Activated naive CD8-positive, alpha-beta T cell treated with anti-CD3 and anti-CD28 coated beads, Interleukin-2, amount 10 ng/mL, durations not matched to agents 7 days and 5 days (primary cell): ENCODE measurements at places on chromosomes 7 and 10. TPM values are rescaled to one million over a fixed set of nuclear protein-coding genes. Genes with fewer than 3 reads are reported as not detected.

Gene BICC1
- total RNA-seq = 0.06 TPM

Gene TRPV5
- not detected for total RNA-seq

Gene TBL2
- 21.3 TPM for total RNA-seq

Gene PRSS37
- total RNA-seq = not detected

Gene RARRES2
- total RNA-seq = not detected

Gene ASB10
- not detected for total RNA-seq

Gene CALY
- total RNA-seq = 3.1 TPM

Gene CRYGN
- 0.91 TPM for total RNA-seq
